ENCODE measurements at places on chromosomes 16 and 17. TPM values are rescaled to one million over a fixed set of nuclear protein-coding genes. Genes with fewer than 3 reads are reported as not detected.
A peak's percentile ranks its signal among the peaks of the same experiment; 100 is the strongest.

The SECTM1 gene
- not detected for total RNA-seq

The CHCT1 gene
- total RNA-seq: not detected

The SLC25A39 gene
- 122 TPM for total RNA-seq

The AMZ2 gene
- 87.5 TPM for total RNA-seq

The CFAP20 gene
- 72.1 TPM for total RNA-seq

The ZFP3 gene
- total RNA-seq: 0.11 TPM

DNA sequence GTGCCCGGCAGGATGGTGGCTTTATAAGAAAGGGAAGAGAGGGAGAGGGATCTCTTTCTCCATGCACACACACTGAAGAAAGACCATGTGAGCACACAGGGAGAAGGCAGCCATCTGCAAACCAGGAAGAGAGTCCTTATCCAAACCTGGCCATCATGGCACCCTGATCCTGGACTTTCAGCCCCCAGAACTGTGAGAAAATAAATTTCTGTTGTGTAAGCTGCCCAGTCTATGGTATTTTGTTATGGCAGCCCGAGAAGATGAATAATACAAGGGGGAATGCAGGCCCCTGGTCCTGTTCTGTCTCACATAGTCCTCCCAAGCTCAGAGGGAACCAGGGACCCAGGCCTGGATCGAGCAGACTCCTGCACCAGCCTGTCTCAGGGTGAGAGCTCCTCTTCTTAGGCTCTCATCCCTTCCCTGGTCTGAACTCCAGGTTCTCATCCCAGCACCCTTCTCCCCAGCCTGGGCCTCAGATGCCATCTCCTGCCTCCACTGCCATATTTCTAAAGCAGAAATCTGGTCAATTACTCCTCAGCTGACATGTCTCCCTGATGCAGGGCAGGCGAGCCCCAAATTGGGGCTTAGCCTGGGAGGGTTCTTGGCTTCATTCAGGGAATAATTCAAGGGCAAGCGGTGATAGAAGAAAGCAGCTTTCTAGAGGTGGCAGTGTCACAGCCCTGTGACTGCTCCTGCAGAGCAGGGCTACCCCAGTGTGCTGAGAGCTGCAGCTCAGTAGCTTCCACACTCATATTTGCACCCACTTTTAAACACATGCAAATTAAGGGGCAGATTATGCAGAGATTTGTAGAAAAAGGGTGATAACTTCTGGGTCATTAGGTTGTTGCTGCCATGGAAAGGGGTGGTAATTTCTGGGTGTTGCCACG is 28.8 kb downstream of the IGFBP4 start:
- DNase-seq: no peak

DNA sequence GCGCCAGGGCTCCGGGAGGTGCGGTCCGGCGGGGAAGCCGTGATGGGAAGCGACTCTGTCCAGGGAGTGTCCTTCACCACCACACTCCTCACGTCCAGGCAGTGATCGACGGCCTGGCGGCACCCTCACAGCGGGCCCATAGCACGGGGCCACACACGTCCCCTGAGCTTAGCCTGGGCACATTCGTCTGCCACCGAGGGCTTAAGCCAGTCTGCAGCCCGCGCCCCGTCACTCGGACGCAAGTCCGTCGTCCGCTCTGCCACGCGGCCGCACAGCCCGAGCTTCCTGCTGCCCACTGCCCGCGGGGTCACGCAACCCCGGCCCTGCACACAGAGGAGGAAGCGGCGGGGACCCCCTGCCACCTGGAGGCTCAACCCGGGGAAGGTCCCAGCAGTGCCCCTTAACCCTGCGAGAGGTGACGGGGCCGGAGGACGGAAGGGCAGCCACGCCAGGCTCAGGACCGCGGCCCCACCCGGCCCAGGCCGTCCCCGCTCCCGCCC is 3.0 kb upstream of the TBX2 start:
- no peak for DNase-seq

- no peak for DNase-seq
Observed at GRCh38 chr16:66254751-66255150, 111.7 kb upstream of the CDH5 start.

GRCh38 chr17:1539811-1540210 is 22.8 kb downstream of the PITPNA start:
- DNase-seq: no peak

GRCh38 chr17:43832976-43833829 is at the start of gene MPP3:
Gene MPP3 (minus strand): TSS chr17:43833146. CDS start chr17:43831906, 1,240 bp downstream.
- DNase-seq: peak; percentile 34

GRCh38 chr17:68185820-68186219 is 62.0 kb upstream of the AMZ2 start:
- no peak for DNase-seq

- no peak for DNase-seq
Observed at GRCh38 chr16:84072014-84072413, 29.4 kb upstream of the SLC38A8 start.

DNA sequence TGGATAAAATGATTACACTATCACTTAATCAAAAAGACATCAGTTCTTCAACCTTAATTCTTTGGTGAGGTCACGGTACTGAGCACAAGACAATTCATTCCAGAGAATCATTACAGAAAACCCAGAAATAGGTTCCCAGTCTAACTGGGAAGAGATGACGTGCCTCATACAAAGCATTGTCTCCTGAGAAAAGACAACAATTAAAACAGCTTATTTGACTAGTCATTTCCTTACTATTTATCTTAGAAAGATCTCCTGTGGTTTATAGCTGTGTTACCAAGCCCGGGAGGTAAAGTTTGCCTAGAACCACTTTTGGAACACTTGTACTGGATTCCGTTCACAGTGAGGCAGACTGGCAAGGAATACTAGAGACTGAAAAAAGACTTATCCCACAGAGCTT is 5.1 kb downstream of the PHF12 start:
- no peak for DNase-seq

- peak; percentile 70 for DNase-seq
Observed at GRCh38 chr16:89860747-89861304, 12.6 kb upstream of the TCF25 start.

DNA sequence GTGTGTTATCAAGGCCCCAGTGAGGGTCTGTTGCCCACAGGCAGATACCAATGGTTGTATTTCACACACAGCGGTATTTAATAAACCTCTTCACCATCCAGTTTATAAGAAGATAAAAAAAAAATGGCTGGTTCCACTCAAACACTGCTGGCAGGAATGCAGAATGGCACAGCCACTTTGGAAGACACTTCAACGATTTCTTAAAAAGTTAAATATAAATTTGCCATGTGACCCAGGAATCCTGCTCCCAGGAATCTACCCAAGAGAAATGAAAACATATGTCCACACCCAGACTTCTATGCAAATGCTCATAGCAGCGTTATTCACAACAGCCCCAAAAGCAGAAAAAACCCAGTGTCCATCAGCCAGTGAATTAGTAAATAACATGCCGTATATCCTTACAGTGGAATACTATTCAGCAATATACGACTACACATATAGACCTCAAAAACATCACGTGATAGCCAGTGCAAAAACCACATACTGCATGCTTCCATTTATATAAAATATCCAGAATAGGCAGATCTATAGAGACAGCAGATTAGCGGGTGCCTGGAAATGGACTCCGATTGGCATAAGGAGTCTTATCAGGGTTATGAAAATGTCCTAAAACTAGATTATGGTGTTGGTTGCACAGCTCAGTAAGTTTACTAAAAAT is 38.7 kb downstream of the XYLT1 start:
- DNase-seq: no peak

DNA sequence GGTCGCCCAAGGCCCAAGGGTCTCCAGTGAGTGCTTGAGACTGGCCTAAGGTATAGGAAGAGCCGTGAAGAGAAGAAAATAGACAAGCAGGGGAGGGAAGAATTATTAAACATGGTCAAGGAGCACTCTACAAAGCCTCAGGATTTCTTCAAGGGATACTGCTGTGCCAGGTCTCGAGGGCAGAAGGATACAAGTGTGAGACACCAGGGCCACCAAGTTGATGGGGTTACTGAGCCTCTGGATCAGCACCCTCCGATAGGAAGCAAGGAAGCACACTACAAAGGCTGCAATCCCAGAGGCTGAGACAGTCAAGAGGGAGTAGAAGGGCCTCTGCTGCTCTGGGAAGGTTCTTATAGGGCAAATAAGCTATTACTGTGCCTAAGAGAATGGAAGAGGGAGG is 6.5 kb downstream of the SUPT4H1 start:
- DNase-seq: no peak

- DNase-seq: no peak
Observed at GRCh38 chr17:2094891-2095535, 40.1 kb downstream of the HIC1 start.

GRCh38 chr17:67434061-67434525 is 57.0 kb downstream of the PITPNC1 start:
- DNase-seq: no peak

DNA sequence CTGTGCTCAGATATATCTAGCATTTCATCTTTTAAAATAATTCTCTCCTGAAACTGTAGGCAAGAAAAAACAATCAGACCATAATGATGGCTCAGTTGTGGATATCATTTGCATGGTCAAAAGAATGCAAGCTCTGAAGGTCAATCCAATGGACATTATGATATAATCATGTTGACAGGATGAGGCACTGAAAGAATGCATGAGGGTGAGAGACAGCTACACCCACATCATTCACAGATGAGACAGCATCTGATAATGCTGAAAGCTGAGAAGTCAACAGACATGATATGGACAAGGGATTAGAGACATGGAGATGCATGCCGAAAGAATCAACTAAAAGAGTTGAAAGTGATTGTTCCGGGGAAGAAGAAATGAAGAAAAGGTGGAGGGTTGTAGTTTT is 346.4 kb upstream of the CDH5 start:
- DNase-seq: no peak

DNA sequence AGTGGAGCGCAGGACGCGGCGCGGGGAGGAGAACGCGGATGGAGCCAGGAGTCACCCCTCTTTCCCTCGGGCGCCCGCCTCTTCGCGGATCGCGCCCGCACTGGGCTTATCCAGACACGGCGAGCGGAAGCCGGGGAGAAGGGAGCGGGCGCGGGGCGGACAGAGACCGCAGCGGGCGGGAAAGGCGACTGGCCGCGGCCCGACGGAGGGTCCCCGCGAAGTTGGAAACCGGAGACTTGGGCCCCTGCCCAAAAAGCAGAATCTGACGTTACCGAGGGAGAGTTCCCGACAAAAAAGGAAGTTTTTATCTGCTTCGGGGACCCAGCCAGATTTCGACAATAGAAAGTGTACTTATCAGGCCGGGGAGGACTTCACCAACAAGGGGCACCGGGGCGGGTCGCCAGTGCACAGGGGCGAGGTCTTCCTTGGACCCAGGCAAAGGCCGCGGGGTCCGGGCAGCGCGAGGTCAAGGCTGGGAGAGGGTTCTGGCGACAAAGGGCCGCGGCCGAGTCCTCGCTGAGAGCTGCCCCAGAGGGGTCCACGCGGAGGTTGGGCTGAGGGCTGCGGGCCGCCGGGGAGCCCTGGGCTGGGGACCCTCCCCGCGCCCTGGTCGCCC is 519 bp downstream of the ST6GALNAC2 start:
- no peak for DNase-seq

GRCh38 chr17:44282264-44282663 is 14.3 kb upstream of the SLC4A1 start:
- no peak for DNase-seq

GRCh38 chr16:228151-228851 is 948 bp downstream of the LUC7L start:
- no peak for DNase-seq

GRCh38 chr16:30406795-30407101 is 658 bp upstream of the ZNF771 start:
- no peak for DNase-seq

- no peak for DNase-seq
Observed at GRCh38 chr17:17880577-17881196, 43.9 kb upstream of the SREBF1 start.

GRCh38 chr17:19517699-19518098 is 16.0 kb upstream of the SLC47A1 start:
- DNase-seq: no peak

GRCh38 chr16:85316321-85316919 is 204.1 kb upstream of the CIBAR2 start:
- DNase-seq: peak; percentile 73

GRCh38 chr16:9199311-9199710 is 107.9 kb downstream of the HAPSTR1 start:
- DNase-seq: no peak

GRCh38 chr17:9587969-9588656 is 11.7 kb downstream of the CFAP52 start:
- no peak for DNase-seq

GRCh38 chr16:73053364-73054124 is 5.6 kb upstream of the ZFHX3 start:
- DNase-seq: no peak

GRCh38 chr16:86398622-86399021 is 111.7 kb upstream of the FOXF1 start:
- no peak for DNase-seq

GRCh38 chr17:75922963-75923874 is 17.6 kb downstream of the FBF1 start:
- no peak for DNase-seq
